Right ventricle myocardium superior (tissue), 1 donor: ENCODE measurements at places on chromosomes 4 and X. TPM values are rescaled to one million over a fixed set of nuclear protein-coding genes. Genes with fewer than 3 reads are reported as not detected.

The IGSF1 gene
- total RNA-seq, result 4.3 TPM

The DACH2 gene
- not detected for total RNA-seq

The SLC9B1 gene
- 0.65 TPM for total RNA-seq

The PCSK1N gene
- 0.30 TPM for total RNA-seq

The UGT2B10 gene
- not detected for total RNA-seq

The PRR32 gene
- total RNA-seq, result 0.30 TPM

The ANKRD50 gene
- total RNA-seq, result 5.3 TPM
